ENCODE measurements at places on chromosomes 2 and 18.

- DNase-seq: no peak
These were observed 14.6 kb downstream of the THNSL2 start for GRCh38 chr2:88184762-88185161.

GRCh38 chr2:22890132-22890531, 494.8 kb upstream of the KLHL29 start:
- no peak for DNase-seq

- no peak for DNase-seq
These were observed 141.0 kb upstream of the KCTD1 start for GRCh38 chr18:26689226-26689879.

DNA sequence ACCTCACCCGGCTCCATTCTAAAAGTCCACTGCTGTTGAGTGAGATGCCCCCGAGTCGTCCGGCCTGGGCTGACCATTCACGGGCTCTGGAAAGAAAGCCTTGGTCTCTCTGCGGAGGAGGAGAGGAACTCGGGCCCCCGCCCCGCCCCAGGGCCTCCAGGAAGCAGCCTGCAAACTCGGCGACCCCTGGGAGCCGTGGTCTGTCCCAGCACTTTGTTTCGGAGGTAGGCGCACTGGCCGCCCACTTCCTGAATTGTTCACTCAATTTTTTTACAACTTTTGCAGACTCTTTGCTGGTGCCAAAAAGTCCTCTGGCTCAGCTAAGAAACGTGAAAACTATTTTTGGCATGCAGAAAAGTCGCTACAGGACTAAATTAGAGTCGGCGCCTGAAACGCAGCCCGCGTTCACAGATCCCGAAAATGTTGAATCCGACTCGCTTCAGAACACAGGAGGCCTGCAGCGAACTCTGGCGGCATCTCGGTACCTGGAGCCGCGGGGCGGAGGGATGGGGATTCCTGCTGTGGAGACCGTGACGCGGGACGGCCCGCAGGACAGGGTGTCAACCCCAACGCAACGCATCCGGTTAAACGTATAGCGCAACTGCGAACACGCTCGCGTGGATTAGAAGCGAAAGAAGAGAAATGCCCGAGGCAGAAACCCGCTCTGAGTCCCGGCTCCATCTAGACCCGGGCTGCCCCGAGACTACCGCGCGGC, 1.5 kb downstream of the PXDN start:
- DNase-seq: peak; percentile 22

GRCh38 chr2:27494284-27494943, 586 bp downstream of the FNDC4 start:
- DNase-seq: no peak

GRCh38 chr2:109295070-109295780, 166.2 kb downstream of the SH3RF3 start:
- DNase-seq: no peak

DNA sequence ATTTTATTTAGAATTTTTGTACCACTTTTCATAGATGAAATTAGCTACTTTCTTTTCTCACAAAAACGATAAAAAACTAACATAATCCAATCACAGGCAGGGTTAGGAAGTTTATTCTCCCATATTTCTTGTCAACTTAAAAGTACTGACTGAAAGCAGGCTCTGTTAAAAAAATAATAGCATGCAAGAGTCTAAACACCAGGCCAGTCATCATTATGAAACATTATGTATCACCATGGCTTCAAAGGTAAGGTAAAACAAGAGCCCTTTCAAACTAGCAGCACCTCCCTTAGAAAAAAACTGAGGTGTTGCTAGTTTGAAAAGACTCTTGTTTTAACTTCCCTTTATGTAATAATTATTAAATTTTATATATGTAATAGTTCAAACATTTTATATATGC, 848.0 kb downstream of the RNF144A start:
- no peak for DNase-seq

GRCh38 chr2:230619491-230619890, 93.2 kb upstream of the CAB39 start:
- DNase-seq: no peak

DNA sequence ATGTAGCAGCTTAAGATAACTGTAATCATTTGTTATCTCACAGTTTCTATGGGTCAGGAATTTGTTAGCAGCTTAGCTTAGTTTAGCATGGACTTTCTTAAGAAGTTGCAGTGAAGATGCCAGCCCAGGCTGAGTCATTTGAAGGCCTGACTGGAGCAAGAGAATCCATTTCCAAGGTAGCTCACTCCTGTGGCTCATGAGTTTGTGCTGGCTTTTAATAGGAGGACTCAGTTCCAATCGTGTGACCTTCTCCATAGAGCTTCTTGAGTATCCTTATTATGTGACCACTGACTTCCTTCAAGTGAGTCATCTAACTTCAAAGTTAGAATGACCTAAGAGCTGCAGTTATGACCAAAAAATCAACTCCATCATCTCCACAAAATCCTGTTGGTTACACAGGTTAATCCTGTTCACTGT, 1.4 kb downstream of the GPATCH11 start:
- DNase-seq: no peak

- no peak for DNase-seq
These were observed 202.3 kb downstream of the ALPK2 start for GRCh38 chr18:58426611-58427010.

DNA sequence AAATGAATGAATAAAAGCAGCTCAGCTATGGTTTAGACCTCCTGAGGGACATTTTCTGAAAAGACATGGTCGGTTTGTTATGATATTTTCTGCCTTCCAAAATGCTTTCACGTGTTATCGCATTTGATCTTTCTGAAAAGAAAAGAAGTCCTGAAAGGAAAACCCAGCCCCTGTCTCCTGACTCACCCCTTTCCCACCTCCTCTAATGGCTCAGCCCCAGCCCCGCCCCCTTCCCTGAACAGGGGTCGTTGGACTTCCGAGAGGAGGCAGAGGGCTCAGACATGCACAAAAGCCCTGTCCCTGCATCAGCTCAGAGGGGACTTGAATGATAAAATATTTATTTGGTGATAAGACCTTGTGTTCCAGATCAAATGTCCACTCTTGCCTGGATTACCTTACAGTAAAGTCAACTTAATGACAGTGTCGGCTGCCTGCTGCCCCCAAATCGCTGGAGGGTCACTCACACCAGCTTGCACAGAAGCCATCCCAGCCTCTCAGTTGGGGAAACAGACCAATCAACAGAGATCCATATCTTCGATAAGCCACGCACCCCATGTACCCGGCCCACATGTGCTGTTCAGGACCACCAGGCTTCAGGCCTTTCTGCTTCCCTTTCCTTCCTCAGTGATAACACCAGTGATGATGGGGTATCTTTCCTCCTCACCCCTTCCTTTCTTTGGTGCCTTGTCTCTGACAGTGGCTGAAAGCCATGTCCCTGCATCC, 69.6 kb downstream of the CLHC1 start:
- DNase-seq: no peak

- no peak for DNase-seq
These were observed 339.2 kb downstream of the ARHGAP15 start for GRCh38 chr2:143468341-143468888.

DNA sequence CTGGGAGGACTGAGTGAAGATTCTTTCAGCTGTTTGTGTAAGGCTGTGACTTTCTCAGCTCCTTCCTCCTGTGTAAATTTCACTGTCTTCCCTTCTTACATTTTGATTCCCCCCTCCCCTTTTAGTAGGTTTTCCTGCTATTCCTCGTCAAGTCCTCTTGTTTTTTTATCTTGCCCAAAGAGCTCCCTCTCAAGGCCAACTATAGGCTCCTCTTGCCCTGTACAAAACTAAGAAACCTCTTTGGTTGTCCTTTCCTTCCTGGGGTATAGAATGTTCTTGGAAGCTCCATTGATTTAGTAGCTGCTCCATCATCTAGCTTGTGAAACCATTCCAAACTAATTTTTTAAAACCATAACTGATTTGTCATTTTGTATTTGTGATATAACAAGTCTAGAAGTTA, 7.3 kb downstream of the CCDC121 start:
- no peak for DNase-seq

- peak; percentile 55 for DNase-seq
These were observed 7.9 kb downstream of the CROCC2 start for GRCh38 chr2:240913810-240914644.

- no peak for DNase-seq
These were observed 665.8 kb upstream of the ZEB2 start for GRCh38 chr2:145185696-145186095.

- no peak for DNase-seq
These were observed 474.7 kb upstream of the LRATD1 start for GRCh38 chr2:14157816-14158215.

All from CD4-positive, alpha-beta T cell treated with Interleukin-21 for 1 hour (primary cell).